Activated T-helper 2 cell treated with anti-CD3 and anti-CD28 coated beads, Interferon-gamma antibody, Interleukin-2, Interleukin-4, amounts not matched to agents 10 μg/mL and 5 μg/mL and 100 μg/mL, durations not matched to agents 14 hours and 24 hours and 36 hours (primary cell): ENCODE measurements at places on chromosomes 4 and X.

DNA sequence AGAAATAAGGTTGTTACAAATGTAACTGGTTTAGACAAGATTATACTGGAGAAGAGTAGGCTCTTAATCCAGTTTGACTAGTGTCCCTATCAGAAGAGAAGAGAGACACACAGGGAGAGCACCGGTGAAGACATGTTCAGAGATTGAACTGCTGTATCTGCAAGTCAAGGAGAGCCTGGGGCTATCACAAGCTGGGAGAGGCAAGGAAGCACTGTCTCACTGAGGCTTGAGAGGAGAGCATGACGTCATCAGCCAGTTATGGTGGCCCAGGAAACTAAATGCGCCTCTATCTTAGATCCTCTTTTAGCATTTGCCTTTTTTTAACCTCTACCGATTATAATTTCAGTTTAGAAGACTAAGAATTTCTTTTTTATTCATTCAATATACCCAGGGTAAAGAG lies 583.4 kb downstream of the TRAM1L1 start:
- DNase-seq = no peak

GRCh38 chrX:10086676-10087075 lies 70.1 kb upstream of the CLCN4 start:
- no peak for DNase-seq

DNA sequence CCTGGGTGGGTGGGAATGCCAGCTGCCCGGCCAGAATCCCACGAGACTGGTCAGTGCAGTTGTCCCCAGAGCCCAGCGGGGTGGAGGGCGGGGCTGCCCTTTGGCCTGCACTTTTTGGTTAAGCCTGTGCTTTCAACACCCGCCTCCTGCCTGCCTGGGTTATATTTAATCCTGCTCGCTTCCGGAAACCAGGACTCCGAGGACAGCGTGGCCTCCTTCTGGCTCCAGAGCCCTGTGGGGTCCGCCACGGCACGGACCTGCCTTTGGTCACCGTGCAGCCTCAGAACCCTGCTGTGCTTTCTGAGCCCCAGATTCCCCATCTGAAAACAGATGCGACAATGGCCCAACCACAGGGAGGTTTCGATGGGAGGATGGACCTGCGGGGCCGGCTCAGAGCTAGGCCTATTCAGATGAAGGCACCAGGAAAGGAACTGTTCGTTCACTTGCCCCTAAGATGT lies 29.4 kb upstream of the KIAA0232 start:
- DNase-seq = no peak

DNA sequence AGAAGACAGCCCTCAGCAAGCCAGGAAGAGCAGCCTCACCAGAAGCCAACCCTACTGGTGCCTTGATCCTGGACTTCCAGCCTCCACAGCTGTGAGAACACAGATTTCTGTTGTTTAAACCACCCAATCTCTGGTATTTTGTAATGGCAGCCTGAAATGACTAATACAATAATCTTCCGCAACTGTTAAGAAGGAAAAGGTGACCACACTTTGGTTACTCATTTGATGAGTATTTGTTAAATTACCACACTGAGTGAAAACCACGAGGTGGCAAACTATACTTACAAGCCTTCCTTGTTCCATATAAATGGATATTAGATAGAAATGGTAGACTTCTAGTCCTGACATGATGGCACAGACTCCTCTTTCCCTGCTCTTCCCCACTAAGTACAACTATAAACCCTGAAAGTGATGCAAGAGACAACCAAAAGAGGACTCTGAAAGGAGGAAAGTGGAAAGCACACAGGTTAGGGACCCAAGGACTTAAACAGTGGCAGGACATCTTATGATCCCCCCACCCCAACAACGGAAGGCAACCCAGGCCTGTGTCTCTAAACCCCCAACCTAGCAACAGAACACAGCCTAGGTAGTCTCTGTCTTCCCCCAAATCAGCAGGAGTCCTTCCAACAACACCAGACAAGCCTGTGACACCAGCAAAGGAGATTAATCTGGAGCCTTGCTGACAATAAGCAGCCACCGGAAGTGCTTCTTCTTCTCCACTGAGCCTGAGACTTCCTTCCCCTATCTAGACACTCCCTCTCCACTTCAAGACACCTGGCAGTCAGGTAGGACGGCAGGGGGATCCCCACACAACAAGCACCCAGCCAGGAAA lies 12.3 kb downstream of the ZNF182 start:
- DNase-seq = no peak

DNA sequence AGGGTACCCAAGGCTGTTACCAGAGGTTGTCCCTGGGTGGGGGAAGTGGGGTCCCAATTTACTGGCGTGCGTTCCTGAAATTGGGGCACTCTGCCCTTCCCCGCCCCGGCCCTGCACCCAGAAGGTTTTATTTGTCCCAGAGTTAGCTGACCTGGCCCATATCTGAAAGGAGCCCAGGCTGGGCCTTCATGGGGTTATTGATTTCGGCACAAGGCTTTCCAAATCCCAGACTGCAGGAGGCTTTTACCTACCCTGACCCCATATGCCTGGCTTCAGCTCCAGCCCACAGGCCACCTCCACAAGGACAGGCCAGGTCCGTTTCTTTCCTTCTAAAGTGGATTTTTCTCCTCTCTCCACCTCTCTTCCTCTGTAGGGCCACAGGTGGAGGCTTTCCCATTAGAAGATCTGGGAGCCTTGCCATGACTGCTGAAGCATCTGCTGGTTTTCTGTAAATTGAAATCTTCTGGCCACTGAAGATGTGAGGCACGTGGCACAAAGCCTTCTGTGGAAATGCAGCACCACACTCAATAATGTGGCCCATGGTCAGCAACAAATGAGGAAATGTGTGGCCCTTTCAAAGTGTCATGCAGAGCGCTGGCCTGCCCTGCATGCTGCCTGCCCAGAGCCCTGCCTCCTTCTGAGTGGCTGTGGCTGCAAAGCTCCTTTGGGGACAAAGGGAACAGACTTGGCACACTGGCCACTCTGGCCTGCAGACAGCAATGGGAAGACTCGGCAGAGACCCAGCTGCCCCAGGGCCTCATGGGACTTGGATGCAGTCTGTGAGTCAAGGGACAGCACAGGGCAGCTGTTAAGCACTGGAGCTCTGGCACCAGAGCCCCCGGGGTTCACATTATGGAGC lies 43.1 kb upstream of the MTM1 start:
- no peak for DNase-seq

DNA sequence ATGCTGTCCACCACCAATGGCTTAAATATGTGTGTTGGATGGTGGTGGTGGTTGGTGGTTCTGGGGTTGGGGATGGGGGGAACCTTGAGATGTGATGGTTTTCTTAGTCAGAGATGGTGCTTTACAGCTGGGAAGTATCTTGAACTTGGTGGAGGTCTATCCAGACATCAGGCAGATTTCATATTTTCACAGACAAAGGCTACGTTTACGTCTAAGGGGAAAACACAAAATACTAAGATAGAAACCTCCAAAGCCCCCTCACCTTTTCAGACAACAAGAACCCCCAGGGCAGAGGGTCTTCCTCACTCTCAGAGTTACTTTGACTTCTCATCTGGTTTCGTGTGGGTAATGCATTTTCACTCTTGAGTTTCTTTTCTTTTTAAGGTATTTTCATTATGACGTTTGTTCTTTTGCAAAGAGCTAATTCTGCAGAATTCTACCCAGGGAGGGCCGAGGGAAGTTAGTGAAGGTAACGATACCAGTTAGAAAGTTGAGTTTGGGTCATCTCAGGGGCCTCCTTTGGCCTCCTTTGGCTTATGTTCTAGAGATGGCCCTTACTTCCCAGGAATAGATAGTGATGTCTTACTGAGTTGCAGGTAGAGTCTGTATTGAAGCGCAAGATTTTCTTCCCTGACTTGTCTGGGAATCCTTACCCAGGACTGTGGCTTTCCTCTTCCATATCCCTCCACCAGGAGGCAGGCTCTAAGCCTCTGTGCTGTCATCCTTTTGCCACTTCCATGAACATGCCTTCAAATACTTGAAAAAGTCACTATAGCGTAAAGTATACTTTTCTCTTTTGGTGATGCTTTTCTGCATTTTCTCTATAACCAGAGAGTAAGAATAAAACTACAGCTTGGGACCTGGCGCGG lies 31.9 kb downstream of the RHOH start:
- no peak for DNase-seq

- no peak for DNase-seq
Measured at GRCh38 chr4:184961660-184962059, 56.6 kb upstream of the HELT start.

DNA sequence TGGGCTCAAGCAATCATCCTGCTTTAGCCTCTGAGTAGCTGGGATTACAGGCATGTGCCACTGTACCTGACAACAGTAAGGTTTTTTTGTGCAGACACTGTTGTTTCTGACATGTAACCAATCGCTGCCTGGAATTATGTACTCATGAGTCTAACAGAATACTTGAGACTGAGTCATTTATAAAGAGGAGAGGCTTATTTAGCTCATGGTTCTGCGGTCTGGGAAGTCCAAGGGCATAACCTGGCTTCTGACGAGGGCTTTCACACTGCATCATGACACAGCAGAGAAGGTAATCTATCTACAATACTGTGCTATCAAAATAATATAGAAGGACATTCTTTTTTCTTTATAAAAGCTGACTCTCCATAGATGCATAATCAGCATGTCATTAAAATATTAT lies 115.5 kb upstream of the STOX2 start:
- no peak for DNase-seq

DNA sequence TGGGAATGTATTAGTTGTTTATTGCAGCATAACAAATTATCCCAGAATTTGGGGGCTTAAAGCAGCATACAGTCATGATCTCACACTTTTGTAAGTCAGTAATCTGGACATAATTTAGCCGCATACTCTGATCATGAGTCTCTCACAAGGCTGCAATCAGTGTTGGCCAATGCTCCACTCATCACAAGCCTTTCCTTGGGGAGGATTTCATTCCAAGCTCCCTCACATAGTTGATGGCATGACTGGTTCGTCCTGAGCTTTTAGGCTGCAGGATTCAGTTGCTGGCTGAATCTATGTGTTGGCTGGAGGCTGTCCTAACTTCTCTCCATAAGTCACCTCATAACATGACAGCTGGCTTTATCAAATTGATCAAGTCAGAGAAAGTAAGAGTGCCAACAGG lies 1568.6 kb upstream of the PCDH7 start:
- no peak for DNase-seq

GRCh38 chrX:129651756-129652564 lies 2.8 kb downstream of the APLN start:
- no peak for DNase-seq

DNA sequence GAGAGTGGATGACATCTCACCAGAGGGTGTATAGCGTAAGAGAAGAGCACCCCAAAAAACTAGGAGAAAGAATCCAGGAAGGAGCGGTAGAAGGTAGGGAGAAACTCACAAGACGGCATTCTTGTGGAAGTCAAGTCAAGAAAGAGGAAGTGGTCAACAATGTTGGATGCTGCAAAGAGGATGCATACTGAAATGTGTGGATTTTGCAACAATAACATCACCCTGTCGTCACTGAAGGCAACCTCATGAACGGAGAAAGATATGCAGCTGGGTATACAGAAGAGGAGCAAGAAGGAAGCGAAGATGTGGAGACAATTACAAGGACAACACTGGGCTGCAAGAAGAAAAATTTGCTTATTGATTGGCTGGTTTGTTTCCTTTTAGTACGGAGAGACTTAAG lies 11.4 kb upstream of the TAPT1 start:
- DNase-seq = no peak

- DNase-seq = no peak
Measured at GRCh38 chr4:103719830-103720207, at the start of gene TACR3. Gene TACR3, minus strand, starts transcription at chr4:103719985. Its CDS starts 310 bp downstream, at chr4:103719675.

DNA sequence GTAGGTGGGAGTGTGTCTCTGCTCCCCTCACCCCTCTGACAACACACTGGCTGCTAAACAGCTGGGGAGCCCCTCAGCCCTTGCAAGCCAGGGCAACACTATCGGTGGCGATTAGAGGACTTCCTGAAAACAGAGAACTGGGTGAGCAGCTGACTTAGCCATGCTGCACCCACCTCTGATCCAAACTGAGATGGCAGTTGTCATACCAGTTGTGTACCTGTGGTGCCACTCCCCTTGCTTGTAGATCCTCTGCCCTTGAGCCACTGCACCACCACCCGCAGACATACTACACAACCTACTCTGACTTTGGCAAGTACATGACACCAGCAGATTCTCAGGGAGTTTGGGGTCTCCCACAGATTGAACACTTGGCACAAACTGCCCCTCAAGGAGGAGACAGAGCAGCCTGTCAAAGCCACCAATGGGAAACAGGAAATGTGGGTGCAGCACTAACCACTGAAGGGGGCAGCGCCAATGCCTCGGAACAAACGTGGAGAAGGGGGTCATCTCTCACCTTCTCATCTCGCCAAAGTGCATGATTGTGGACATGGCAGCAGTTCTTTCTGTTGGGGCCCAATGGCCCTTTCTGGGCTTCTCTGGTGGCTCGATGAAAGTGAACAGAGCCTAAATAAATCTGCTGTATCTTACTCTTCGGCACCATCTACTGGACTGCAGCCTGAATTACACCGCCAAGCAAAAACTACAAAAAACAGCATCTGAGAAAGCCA lies 119.8 kb downstream of the NEK1 start:
- DNase-seq = peak; percentile 16

DNA sequence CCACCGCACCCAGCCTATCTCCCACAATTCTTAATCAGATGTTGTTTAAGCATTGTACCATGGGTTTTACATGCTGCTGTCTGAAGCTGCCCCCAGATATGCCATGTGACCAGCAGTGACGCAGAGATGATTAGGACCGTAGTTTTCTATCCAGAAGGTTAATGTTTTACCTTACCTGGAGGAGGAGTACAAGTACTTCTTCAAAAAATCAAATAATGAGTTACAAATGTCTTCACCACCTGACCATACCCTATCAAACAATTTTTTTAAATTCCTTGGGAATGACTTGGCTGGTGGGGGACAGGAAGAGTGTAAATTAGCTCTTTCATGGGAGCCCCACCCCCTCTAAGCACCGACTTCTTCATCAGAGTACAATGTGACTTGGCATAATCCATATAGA lies 16.2 kb upstream of the SGMS2 start:
- DNase-seq = no peak

GRCh38 chr4:102620697-102621497 lies 119.7 kb downstream of the NFKB1 start:
- DNase-seq = no peak

DNA sequence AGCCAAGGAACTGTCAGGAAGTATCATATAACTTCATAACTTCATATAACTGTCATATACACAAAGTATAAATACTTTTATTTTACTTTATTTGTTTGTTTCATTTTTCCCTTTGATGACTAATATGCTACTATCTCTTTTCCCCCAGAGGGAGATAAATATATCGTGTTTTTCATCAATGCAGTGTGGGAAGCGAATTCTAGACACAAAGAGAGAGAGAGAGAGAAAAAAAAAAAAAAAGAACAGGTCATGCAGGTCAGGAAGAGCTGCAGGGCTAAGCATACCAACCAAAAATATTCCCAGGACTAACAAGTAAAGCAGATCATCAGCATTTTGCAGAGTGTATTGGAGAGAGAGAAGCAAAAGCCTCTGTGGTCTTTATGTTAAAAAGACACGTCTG lies 1849.2 kb downstream of the STIM2 start:
- no peak for DNase-seq

DNA sequence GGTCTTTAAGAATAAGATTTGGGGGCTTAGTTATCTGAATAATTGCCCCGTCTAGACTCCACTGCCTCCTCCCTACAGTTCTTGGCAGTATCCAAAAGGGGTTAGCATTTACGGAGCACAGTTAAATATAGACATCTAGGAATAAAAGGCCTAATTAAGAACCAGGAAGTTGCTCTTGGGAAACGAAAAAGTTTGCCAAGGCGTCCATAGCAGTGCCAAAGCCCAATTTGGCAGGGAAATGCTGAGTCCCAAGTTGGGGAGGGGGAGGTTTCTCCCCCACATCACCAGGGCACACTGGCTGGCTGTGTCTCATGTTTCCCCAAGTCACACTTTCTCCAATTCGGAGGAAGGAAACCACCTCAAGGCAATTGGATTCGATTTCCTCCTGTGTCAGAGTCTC lies 338.7 kb downstream of the FBXW7 start:
- DNase-seq = no peak
